Melanocyte of skin (primary cell): ENCODE measurements at places on chromosomes 7 and 10. TPM values are rescaled to one million over a fixed set of nuclear protein-coding genes. Genes with fewer than 3 reads are reported as not detected.

Gene TAC1
- not detected in 2 replicates for total RNA-seq

Gene NEURL1
- under 0.01 and 0.15 TPM in 2 replicates for total RNA-seq

Gene AVPI1
- 284 and 395 TPM in 2 replicates for total RNA-seq

Gene TMEM176A
- total RNA-seq = not detected in 2 replicates

Gene BAIAP2L1
- 14.8 and 24.0 TPM in 2 replicates for total RNA-seq

Gene MYO1G
- total RNA-seq = under 0.01 TPM in 2 replicates

Gene CCDC7
- total RNA-seq = 5.5 and 7.6 TPM in 2 replicates

Gene UPK3B
- total RNA-seq = 0.15 TPM in 1 of 2 replicates, not detected in the other

Gene MKX
- 1.1 TPM in 1 of 2 replicates, not detected in the other for total RNA-seq

Gene ADCY1
- 20.0 and 35.6 TPM in 2 replicates for total RNA-seq

Gene FAM180A
- not detected in 2 replicates for total RNA-seq

Gene OAT
- 231 and 250 TPM in 2 replicates for total RNA-seq

Gene PNLIP
- total RNA-seq = not detected in 2 replicates
